ENCODE measurements at places on chromosomes 12 and 14. TPM values are rescaled to one million over a fixed set of nuclear protein-coding genes. Genes with fewer than 3 reads are reported as not detected.

The KRT2 gene
- total RNA-seq, result 0.28 TPM

The HVCN1 gene
- 1.3 TPM for total RNA-seq

The RNASE3 gene
- total RNA-seq, result not detected

The KCNH5 gene
- total RNA-seq, result not detected

The DCP1B gene
- total RNA-seq, result 9.6 TPM

Measured in airway epithelial cell (primary cell).